Panc1 (cell line): ENCODE measurements at places on chromosomes 2 and 18.

- no peak for DNase-seq
These were observed 78.9 kb downstream of the ZBTB7C start for GRCh38 chr18:48330016-48330991.

GRCh38 chr18:5997361-5997760, 102.0 kb upstream of the TMEM200C start:
- DNase-seq: no peak

DNA sequence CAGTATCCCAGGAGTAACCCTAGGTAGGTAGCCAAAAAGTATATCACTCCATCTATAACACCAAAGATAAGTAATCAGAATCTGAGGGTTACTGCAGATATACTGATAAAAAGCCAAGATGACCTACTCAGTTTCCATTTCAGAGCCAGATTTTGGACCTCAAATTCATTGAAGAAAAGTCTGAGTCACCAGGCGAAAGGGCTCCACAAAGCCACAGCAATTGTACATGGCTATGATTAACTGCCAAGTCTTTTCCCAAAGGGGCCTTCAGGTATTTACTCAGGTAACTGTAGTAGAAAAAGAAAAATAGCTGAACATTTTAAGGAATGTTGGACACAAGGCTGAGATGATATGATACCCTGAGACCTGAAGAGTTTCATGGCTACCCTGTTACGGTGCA, 75.6 kb upstream of the KCNH7 start:
- no peak for DNase-seq

DNA sequence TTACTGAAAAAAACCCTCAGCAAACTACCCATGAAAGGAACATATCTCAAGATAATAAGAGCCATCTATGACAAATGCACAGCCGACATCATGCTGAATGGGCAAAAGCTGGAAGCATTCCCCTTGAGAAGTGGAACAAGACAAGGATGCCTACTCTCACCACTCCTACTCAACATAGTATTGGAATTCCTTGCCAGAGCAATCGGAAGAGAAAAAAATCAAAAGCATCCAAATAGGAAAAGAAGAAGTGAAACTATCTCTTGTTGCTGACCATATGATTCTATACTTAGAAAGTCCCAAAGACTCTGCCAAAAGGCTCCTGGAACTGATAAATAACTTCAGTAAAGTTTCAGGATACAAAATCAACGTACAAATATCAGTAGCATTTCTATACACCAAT, 40.6 kb upstream of the MSTN start:
- DNase-seq: no peak

- no peak for DNase-seq
These were observed 210.2 kb downstream of the PAX3 start for GRCh38 chr2:222088561-222088960.

- DNase-seq: no peak
These were observed 20.4 kb upstream of the PAPOLG start for GRCh38 chr2:60735496-60736250.

GRCh38 chr18:76754351-76754750, 68.0 kb upstream of the ZNF236 start:
- no peak for DNase-seq

- DNase-seq: peak; percentile 7
These were observed 480.8 kb upstream of the KLHL29 start for GRCh38 chr2:22904126-22904684.
